Natural killer cell (primary cell): ENCODE measurements at places on chromosomes 3 and 15.

DNA sequence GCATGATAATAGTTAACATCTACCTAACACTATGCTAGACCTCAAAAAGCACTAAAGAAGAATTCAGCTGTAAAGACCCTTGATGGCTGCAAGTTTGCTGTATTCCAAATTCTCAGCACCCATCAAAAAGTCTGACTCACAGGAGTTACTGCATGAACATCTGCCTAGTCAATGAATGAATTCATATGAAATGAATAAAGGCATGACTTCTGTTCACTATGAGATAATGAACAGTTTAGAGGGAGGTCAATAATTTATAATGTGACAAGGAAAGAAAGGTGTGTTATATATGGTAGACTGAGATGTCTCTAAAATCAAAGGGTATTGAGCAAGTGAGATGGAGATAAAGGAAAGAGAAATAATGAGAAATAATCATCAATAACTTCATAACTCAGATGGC lies 508.2 kb upstream of the TGFBR2 start:
- no peak for DNase-seq

GRCh38 chr15:27853624-27854455 lies 245.3 kb downstream of the OCA2 start:
- DNase-seq = no peak

- DNase-seq = no peak
Measured at GRCh38 chr15:47412136-47412535, 305.2 kb upstream of the SEMA6D start.

GRCh38 chr3:46759239-46760167 lies 41.8 kb upstream of the PRSS50 start:
- no peak for DNase-seq

GRCh38 chr3:89533275-89533674 lies 425.9 kb downstream of the EPHA3 start:
- DNase-seq = no peak

DNA sequence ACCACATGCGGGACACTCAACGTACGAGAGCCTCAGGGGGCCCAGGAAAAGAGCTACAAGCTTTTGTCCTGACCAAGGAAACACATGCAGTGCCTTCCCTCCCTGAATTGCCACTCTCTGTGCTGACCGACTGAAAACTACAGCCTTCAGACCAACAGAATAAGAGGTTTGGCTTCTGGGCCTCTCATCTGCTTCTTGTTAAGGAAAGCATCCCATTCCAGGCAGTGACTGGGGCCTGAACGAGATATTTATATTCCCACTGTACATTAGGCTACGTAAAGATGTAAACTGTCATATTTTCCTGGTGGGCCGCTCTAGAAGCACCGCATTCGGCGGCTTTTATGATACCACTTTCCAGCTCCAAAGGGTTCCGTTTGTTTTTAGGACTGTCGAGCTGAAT lies 208.9 kb upstream of the TPM1 start:
- no peak for DNase-seq

- no peak for DNase-seq
Measured at GRCh38 chr3:131619821-131620220, 117.0 kb upstream of the MRPL3 start.

DNA sequence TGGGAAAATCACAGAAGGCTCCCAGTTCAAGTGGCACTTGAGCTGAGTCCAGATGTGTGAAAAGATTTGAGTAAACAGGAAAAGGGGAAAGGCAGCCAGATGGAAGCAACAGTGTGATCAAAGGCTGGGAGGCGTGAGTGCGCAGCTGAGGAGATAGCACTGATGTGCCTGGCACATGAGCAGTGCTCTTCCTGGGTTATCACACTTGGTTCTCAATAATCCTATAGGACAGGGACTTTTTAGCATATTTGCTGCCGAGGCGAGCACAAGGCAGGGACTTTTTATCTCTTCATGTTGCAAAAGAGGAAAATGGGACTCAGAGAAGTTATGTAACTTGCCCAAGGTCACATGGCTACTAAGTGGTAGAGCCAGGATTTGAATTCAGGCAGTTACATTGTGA lies 39.6 kb downstream of the CORO2B start:
- no peak for DNase-seq

- no peak for DNase-seq
Measured at GRCh38 chr3:151770956-151771355, 37.2 kb downstream of the AADACL2 start.

DNA sequence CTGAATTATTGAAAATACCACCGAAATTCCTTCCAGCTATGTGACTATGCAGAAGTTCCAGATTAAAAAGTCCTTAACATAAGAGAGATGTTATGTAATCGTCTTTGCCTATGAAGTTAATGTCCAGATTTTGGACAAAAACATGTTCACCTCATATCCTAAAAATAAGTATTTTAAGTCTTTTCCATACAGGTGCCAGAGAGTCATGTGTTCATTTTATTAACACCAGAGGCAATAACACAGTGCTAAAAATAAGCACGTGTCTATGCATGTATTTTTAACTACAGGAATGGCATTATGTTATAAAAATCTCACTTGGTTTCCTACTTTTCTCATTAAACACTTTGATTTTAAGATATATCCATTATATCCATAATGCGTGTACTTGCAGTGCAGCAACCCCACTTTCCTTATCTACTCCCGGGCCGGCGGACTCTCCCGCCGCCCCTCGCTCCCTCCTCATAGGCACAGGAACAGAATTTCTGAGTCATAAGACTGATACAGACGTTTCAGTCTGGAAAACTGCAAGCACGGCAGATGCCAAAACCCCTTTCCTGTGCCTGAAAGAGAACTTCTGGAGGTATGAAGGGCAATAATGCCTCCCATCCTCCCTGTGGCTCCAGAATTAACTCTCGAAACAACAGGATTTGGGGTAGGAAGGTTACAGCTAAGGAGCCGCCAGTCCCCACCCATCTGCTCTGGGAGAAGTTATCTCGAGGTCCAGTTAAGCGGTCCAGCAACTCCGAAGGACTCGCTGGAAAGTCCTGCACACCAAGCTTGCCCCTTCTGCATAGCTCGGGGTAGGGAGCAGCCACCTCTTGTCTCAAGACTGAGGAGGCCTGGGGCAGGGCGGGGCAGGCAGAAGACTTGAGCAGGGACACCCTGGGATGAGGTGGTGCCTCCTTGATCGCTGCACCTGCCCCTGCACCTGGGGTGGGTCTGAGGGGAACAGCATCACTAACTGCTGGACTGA lies 22.3 kb upstream of the PSTPIP1 start:
- DNase-seq = no peak

- DNase-seq = no peak
Measured at GRCh38 chr3:150528354-150528797, 17.9 kb downstream of the SERP1 start.

GRCh38 chr15:49637857-49638256 lies 17.0 kb downstream of the DTWD1 start:
- DNase-seq = no peak

GRCh38 chr3:52511509-52511908 lies 16.4 kb downstream of the STAB1 start:
- no peak for DNase-seq

DNA sequence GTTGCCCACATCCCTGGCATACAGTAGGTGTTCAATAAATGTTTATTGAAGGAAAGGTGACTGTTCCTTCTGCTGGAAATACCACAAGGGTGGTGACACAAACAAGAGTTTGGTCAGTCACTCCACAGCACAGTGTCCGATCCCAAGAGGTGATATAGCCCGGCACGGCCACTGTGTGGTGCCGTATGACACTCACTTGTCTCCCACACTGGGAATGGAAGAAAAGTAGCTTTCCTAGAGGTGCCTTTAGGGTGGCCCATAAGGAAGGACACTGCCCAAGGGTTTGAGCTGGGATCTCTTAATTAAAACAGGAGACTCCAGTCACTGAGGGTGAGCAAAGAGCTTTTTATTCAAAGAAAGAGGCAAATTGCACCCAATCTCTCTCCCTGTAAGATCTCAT lies 40.5 kb downstream of the TGM4 start:
- no peak for DNase-seq

DNA sequence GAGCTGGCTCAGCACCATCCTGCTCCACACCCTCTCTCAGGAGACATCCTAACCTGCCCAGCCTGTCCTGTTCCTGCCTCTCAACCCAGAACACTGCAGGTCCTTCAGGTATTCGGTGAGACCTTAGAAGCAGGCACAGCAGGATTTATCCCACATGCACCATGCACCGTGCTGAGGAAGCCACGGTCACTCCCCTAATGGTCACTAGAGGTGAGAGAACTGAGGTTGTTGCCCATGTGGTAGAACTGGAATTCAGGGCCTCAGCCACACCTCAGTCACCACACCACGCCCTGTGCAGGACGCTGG lies 36.9 kb downstream of the APBA2 start:
- DNase-seq = no peak

DNA sequence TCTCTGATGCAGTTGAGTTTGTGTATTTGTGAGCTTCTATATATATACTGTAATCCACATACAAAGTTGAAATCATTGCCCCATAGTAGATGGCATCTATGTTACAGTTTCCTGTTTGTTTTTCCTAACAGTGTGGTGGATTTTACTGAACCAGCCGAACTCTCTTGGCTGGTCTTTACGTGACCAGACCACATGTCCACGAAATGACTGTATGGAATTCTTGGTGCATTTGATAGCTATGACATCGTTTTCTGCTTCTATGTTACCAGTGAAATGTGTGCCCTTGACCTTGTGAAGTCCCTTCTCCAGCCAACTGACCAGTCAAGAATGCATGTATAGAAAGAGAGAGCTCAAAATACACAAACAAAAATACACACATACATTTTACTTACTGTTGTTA lies 1.8 kb downstream of the KCNMB2 start:
- no peak for DNase-seq

DNA sequence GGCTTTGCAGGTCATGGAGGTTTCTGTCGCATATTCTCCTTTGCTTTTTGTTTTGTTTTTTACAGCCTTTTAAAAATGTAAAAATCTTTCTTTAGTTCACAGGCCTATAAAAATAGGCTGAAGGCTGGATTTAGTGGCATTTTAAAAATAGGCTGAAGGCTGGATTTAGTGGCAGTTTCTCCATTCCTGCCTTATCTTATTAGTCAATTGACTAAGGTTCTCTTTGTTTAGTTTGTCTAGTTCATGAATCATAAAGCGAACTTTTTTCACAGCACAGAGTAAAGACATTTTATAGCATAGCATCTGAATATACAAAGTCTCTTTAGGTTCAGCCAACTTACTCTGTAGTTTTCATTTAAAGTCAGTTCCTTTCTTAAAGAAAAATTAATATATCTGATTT lies 31.4 kb downstream of the AP4E1 start:
- DNase-seq = no peak

GRCh38 chr3:130897316-130897715 lies 3.4 kb downstream of the ATP2C1 start:
- DNase-seq = no peak

GRCh38 chr3:13561376-13561775 lies 12.5 kb downstream of the FBLN2 start:
- DNase-seq = no peak

GRCh38 chr3:109275702-109276293 lies 40.5 kb downstream of the DPPA2 start:
- no peak for DNase-seq

GRCh38 chr15:81410318-81410753 lies 36.3 kb upstream of the TMC3 start:
- DNase-seq = peak; percentile 75

DNA sequence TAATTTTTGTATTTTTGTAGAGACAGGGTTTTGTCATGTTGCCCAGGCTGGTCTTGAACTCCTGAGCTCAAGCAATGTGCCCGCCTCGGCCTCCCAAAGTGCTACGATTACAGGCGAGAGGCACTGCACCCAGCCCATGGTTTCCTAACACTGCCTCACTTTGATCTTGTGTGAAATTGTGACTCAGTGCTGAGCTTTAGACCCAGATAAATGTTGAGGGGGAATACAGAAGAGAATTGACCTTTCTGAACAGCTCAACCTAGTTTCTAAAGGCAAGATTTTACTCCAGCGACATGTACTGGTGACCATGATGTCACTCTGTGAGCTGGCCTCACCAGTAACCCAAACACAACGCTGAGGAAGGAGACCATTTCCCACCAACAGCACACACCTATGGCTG lies 73.5 kb downstream of the ATP1B3 start:
- DNase-seq = no peak

DNA sequence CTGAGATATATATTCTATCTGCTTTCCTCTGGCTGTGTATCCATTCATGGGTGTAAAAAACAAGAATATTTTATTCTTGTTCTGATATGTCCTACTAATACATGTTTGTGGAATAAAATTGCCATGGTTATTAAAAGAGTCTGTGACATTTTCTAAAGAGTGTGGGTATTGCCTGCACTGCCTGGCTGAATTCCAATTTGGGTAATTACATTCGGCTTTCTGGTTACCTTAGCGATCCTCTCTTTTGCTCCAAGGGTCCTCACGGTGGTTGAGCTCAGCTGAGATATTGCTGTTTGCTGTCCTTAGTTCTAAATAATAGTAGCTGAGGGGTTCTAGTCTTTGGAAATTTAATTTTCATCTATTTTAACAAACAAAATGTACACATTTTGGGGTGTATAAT lies 301.4 kb upstream of the DNAJC19 start:
- DNase-seq = no peak
